SK-N-DZ (cell line): ENCODE measurements at places on chromosomes 6 and 20.

DNA sequence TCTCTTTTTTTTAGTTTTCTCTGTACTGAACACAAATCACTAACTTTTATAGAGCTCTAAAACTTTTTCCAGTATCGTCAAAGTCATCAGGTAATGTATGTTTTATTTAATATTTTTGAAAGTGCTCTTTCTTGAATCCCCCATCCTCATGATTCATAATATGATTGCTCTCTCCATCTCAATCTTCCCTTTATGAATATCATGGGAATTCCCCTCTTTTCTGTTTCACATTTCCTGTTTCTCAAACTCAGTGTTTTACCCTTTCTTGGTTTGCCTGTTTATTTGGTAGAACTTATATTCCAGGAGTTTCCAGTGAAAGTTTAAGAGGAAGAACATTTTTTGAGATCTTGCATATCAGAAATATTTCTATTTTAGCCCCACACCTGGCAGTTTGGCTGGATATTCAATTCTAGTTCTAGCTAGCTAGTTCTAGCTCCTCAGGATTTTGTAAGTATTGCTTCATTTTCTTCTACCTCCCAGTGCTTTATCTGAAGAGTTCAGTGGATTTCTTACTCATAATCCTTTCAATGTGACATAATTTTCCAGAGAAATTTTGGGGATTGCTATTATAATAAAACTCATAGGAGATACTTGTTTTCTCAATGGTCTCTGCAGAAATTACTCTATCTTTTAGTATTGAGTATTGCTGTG lies 6.1 kb upstream of the C6orf58 start:
- no peak for DNase-seq

DNA sequence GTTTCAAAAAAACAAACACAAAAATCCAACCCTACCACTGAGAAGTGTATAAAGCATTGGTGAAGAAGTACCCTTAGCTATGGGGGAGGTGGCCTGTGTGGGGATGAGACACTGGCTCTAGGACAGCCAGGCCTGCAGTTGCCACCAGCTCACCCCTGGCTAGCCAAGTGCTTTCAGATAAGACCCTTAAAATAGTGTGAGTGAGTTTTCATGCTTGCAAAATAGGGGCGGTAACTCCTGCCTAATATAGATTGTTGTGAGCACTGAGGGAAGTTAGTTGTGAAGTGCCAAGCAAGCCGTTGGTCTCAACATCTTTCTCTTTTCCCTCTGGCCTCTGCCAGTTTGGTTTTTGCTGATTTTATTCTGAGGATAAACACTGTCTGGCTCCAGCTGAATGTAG lies 11.3 kb downstream of the PPP1R3G start:
- DNase-seq: no peak

GRCh38 chr6:40498148-40498547 lies 89.0 kb downstream of the LRFN2 start:
- no peak for DNase-seq

GRCh38 chr6:36563237-36563927 lies 16.1 kb upstream of the STK38 start:
- DNase-seq: no peak

DNA sequence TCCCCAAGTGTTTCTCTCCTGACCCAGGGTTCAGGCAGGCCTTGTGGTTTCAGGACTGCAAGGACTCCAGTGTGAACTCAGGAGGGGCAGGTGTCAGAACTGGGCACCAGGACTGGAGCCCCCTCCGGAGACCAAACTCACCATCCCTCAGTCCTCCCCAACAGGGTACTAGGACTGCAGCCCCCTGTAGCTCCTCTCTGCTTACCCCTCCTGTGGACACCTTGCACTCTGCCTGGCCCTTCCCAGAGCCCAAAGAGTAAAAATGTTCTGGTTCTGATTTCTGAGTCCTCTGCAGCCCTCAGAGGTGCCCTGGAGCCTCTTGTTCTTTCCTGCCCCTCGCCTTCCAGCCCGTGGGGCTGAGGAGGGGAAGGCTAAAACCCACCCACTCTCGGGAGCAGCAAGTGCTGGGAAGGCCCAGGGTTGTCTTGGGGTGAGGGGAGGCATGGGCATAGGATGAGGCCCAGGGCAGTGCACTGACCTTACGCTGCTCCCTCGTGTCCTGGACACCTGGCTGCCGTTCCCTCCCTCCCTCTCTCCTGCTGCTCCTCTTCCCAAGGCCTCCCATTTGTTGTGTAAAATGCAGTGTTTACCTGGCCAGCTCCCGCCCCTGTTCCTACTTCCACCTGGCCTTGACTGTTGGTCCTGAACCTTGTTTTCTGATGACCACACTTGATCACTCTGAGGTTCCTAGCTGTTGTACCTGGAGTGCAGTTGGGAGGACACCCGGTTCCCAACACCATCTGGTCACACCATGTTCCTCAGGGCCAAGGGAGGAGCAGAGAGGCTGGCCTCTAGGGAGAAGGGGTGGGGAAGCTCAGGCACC lies 9.9 kb downstream of the CNPY3 start:
- DNase-seq: no peak

DNA sequence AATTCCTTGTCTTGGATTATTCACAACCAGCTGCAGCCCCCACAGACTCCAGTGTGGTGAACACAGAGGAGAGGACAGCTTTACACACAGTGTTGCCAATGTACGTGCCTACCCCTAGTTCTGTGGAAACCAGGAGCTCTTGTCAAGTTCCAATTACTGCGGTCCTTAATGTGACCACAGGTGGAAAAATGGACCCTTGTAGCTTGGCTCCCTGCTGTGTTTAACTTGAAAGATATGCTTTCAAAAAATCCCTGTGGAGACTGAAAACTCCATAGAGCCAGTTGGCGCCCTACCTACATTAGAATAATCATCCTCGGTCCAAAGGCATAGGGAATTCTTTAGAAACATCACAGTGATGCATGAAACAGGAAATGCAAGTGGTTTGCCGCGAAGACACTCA lies 118.3 kb upstream of the SLC22A23 start:
- DNase-seq: no peak

DNA sequence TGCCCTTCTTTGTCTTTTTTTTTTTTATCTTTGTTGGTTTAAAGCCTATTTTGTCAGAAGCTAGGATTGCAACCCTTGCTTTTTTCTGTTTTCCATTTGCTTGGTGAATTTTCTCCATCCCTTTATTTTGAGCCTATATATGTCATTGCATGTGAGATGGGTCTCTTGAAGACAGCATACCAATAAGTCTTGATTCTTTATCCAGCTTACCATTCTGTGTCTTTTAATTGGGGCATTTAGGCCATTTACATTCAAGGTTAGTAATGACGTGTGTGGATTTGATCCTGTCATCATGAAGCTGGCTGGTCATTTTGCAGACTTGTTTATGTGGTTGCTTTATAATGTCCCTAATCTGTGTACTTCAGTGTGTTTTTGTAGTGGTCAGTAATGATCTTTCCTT lies 9.5 kb upstream of the TSPYL4 start:
- DNase-seq: no peak

DNA sequence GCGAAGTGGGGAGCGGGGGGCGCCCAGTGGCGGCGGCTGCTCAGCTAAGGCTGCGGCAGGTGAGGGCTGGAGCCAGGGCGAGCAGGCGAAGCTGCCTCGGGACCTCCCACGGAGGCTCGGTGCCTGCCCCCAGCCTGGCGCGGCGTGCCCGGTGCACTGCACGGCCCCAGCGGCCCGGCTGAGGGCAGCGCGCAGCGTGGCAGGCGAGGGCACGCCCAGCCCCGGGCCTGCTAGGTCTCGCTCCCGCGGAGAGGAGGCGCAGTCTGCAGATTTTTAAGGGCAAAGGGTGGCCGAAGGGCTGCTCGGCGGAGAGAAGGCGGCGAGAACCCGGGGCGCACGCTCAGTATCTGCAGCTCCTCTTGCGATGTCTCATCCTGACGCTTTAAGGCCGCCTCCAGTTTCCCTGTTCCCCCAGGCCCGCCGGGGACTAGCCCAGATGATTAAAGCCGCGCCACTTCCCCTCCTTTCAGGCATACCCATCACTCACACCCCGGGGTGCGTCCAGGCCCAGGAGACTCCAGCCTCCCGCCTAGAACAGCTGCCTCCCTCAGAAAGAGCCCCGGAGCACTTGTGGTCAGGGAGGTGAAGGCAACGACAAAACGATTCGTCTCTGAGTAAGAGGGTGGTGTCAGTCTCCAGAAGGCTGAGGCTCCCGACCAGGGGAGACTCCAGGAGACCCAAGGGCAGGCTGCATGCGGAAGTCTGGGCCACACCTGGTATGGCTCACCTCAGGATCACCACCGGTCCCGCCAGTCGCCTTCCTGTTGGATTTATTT lies at the start of gene FERMT1:
Gene FERMT1, minus strand, starts transcription at position 158 of the 776 bp plus-strand sequence. CDS start 3,476 bp downstream, outside the sequence.
- DNase-seq: peak; percentile 49

DNA sequence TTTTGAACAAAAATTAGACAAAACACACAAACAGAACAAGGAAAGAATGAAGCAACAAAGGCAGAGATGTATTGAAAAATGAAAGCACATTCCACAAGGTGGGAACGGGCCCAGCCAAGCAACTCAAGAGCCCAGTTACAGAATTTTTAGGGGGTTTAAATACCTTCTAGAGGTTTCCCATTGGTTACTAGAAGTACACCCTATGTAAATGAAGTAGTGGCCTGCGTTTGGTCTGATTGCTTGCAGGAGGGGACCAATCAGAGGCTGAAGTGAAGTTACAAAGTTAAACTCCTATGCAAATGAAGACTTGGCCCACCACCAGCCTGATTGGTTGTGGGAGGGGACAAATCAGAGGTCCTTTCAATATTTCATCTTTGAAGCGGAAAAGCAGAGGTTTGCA lies 593.7 kb upstream of the MMS22L start:
- no peak for DNase-seq

DNA sequence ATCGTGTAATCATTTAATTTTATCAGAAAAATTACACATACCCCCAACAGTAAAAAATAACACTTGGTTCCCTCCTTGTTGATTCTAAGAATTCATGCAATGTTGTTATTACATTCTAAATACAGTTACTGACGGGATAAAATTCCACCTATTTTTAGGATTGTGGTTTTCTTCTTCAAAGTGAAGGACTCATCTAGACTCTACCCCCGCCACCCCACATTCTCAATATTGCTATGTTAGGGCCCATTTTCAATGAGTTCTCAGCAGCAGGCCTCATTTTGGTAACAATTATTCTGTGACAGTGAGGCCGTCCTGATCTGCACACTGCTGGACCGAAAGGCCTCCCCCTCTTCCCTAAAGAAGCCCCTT lies 43.5 kb downstream of the PREX1 start:
- no peak for DNase-seq

DNA sequence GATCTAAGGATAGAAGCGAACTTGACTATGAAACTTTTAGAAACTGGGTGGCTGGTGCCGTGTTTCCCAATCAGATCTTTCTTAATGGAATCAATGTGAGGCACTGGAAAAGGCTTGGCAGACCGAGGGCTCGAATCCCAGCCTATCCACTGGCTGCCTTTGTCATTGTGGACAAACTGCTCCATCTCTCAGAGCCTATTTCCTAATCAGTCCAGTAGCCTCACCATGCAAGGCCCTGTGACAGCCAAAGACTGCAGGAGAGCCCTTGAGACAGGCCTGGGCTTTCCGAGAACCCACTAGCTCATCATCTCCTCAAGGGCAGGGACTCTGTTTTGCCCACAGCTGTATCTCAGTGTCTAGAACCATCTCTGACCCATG lies 43.4 kb downstream of the SPDEF start:
- DNase-seq: no peak

DNA sequence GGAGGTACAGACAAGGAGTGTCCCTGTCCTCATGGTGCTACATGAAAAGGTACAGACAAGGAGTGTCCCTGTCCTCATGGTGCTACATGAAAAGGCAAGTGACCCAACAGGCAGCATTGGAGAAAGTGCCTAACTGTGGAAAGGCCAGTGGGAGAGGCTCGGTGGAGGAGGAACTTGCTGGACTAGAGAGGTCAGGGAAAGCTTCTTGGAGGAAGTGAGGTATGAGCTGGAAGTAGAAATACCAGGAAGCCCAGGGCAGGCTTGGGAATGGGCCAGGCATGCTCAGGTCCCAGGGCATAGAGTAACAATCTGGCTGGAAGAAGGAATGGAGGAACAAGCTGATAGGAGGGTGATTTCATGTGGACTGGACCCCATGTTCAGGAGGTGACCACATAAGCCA lies 59.8 kb upstream of the FNDC1 start:
- DNase-seq: no peak

GRCh38 chr6:16432075-16433032 lies 194.0 kb downstream of the GMPR start:
- DNase-seq: no peak

DNA sequence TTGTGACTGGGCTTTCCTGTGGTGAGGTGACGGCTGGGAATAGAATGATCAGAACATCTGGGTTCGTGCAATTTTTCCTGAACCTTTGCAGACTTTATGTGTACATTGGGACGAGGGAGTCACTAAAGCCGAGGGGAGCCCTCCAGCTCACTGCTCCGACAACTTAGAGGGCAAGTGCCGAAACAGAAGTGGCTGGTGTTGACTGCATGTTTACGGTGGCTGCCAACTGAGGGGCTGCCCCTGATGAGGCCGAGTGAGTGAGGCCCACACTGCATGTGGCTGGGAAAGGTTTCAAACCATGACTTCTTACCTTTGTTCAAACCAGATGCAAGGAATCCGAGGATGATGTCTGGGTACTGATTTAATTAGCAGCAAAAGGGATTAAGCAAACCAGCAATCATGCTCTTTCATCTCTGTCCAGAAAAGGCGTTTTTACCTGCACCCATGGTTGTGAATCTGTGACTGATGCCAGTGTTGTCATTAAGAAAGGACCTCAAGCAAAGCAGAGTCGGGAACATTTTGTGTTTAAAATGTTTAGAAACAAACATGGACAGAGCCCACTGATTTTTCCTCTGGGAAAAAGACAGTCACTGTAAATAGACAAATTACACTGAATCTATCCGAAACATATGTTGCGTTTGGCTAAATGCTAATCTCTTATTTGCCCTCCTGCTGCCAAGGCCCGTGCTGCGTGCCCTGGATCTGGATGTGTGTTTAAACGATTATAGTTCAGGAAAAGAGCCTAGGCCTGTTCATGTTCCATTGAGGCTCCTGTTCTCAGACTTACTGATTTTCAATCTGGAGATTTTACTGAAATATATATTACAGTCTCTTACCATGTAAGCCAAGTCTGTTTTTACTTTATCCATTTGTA lies 105.1 kb downstream of the UST start:
- peak; percentile 10 for DNase-seq

DNA sequence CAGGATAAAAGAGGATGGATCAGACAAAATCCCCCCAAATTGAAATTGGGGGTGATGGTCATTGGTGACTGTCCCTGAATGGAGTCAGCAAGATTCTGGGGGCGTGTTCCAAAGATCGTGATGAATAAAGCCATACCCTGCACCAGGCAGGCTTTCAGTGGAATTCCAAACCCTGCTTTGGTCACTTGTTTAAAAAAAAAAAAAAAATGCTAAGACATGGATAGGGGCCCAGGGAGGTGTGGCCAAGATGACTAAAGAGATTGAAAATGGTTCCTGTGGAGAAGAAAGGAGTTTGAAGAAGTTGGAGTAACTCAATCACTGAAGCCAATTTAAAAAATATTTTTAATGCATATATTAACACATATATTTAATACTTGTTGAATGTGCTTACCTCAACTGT lies 161.4 kb upstream of the KCNG1 start:
- no peak for DNase-seq

DNA sequence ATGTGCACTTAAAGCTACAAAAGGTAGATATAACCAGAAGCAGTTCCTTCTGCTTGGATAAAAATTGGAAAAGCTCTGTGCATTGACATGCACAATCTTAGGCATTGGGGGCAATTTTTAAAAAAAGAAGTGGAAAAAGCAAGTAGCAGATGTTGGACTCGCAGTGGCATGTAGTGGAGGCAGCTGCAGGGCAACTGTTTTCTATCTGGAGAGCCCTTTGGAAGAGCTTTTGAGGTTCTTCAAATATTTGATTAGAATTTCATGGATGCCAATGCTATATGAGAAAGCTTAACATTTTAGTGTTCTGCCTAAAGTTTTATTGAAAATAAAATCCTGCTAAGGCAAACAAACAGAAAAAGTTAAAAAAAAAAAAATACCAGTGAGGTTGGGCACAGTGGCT lies 388.3 kb upstream of the RNF217 start:
- DNase-seq: no peak
